Stimulated activated CD4-positive, alpha-beta T cell treated with anti-CD3 and anti-CD28 coated beads, TNF-alpha, amount 100 ng/mL, for 24 hours (primary cell): ENCODE measurements at places on chromosomes 6 and 20.
A peak's percentile ranks its signal among the peaks of the same experiment; 100 is the strongest.

DNA sequence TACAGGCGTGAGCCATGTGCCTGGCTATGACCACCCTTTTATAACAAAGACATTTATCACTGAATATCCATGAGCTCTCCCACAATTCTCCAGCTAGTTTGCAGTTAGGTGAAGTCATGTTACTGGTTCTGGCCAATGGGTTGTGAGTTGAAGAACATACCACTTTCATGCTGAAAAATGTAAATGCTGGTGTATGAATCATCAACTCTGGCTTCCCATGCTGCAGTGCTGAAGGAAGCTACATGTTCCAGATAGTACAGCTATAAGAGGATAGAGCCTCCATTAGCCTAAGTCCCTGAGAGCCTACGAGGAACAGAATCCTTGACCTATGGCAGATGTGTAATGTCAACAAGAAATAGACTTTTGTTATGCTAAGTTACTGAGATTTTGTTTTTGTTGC lies 180.4 kb downstream of the BTBD9 start:
- no peak for DNase-seq

DNA sequence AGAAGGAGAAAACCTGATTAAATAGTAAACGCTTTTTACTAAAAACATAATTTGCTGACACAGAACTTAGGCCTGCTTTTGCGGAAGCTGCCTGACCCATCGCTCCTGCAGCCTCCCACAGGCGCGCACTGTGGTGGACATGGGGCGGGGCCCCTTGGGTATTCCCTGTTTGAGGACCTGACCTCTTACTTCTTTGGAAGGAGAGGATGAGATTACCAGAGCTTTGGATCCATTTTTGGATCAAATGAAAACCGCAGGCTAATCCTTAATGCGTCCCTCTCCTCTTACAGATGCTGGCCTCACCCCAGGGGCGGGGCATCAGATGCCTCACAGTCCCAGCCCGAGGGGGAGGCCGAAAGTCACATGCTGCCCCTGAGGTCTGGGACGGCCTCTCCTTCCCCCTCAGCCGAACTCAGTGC lies 151.0 kb downstream of the SCML4 start:
- no peak for DNase-seq

DNA sequence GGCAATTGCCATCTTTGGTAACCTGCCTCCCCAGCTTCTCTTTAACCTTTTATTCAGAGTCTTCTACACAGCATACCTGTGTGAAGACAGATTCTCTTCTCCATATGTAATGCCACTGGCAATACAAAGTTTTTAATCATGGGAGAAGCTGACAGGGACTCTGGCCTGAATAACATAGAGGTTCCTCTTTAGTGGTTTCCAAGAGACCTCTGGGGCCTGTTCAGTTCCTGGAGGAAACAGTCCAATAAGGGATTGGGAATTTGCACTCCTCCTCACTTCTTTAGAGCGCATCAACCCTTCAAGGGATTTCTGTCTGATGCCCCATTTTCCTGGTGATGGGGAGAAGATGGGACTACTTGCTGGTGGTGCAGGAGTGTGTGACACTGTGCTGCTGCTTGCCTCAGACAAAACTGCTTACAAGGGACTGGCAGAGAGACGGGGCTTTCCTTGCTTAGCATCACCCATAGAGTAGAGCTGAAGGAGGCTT lies 1.4 kb downstream of the RIMS1 start:
- DNase-seq, result no peak

DNA sequence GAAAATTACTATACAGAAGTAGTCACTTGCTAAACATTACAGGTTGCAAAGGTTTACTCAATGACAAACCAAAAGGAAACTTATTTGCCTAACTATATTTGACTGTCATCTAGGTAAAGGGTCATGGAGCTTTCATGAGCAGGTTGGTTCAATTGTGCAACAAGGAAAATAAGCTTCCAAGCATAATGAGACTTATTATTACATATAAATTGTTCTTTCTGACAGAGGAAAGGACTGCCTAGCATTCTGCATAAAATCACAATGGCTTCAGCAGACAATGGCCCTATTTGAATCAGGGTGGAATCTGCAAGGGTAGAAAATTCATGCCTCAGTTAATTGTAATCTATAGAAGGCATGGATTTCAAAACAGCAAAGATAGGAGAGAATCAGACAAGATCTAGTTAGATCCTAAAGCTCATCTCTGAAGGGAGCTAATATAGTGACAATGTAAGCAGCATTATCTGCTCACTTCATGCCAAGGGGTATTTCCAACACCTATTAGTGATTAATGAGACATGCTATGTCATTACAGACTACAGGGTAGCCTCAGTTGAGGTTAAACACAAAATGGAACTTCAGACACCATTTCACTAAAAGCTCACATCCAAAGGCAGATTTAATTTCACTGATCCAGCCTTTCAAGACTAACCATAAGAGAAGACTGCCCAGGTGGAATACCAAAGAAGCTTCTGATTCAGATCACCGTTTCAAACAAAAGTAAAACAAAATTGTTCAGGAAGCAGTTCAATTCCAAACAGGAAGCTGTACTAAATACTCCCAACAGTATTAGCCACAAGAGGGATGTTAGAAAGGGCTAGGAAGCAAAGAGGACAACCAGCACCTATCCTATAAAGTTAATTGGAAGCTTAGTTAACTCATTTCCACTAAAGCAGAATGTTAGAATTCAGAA lies 8.5 kb downstream of the STAU1 start:
- DNase-seq, result no peak

DNA sequence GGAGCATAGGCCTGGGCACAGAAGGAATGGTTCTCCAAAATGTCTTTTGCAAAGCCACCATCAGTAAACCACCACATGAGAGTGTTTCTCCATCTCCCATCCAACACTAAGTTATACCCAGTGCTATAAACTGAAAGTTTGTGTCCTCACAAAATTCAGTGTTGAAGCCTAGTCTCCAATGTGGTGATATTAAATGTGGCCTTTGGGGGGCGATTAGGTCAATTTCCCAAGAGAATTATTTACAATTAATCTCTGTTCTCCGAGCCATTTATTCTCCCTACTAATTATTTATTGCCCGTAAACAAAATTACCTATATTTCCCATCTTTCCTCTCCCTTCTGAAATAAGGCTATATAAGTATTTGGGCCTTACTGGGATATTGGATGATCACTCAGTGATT lies 26.1 kb downstream of the OR2B2 start:
- DNase-seq, result no peak

DNA sequence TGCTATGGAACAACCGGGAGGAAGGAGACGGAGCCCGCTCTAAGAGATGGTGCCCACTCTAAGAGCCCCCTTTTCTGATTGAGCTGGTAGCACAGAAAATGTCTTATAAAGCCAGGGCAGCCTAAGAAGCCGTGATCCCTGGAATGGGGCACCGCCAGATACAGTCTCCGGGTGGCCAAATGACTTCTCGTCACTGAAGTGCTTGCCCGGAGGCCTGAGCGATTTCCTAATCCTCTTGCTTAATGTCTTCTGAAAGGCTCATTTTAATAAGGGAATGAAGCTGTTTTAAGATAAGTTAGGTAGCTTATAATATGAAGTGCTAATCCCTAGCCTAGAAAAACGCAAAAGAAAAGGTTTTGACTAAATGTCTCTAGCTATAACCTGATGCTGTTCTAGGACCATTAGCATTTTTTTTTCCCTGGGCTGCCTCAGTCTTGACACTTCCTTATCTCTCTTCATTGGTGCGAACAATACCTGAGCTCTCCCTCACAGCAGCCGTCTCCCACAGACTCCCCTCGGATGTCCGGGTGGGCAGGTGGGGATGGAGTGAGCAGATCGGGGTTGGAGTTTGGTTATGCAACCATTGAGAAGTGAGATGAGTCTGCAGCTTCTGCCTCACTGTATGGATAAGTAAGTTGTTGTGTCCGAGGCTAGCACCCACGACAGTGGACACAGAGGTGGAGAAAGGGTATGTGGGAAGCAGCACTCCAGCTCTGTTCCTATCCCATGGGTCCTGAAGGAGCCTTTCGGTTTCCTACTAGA lies 559.4 kb upstream of the AGPAT4 start:
- no peak for DNase-seq

DNA sequence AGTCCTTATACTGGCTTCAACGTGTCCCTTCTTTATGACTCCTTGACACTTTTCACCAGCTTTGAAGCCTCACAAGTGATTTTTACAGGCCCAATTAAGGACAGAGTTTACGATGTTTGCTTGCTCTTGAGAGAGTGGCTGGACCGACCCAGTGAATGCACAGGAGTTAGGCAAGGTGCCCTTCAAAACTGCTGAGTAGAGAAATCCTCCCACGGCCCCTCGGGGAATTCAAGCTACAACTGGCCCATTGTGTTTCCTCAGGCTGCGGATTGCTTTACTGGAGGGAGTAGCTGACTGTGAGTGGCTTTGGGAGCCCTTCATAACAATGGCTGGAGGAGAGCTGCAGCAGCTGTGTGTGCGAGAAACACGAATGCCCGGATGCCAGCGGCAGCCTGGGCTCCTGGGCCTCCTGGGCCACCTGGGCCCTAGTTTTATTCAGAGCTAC lies 50.0 kb downstream of the SGK1 start:
- no peak for DNase-seq

DNA sequence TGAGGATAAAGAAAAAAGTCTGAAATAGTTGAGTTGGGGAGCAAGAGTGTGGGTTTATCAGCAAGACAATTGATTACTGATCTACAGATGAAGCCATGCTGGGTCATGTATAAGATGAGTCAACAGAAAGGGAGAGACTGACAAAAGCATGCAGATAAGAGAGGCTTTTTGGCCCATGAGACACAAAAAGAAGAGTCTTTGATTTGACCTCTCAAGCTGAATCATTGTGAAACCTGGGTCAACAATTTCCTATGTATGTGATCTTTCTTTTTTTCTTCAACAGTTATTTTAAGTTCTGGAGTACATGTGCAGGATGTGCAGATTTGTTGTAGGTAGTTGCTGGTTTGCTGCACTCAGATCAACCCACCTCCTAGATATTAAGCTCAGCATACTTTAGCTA lies 15.9 kb downstream of the RIMS1 start:
- DNase-seq, result no peak

DNA sequence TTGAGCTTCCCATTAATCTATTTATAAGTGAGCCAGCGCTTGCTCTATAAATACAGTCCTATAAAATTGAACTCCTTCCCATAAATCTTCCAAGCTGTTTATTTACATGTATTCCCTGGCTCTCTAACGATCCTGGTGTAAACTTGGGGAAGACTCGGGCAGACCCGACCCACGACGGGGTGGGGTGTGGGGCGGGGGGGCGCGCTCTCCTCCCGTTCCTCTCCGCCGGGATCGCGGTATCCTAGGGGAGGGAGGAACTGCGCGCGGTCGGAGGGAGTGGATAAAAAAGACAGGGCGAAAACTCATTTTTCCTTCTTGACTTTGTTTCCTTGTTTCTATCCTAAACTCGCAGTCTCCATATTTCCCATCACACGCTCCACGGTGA lies 31.1 kb downstream of the TFAP2B start:
- no peak for DNase-seq

- DNase-seq, result peak; percentile 75
These were observed 11.5 kb downstream of the PMEPA1 start for GRCh38 chr20:57698116-57698866.

DNA sequence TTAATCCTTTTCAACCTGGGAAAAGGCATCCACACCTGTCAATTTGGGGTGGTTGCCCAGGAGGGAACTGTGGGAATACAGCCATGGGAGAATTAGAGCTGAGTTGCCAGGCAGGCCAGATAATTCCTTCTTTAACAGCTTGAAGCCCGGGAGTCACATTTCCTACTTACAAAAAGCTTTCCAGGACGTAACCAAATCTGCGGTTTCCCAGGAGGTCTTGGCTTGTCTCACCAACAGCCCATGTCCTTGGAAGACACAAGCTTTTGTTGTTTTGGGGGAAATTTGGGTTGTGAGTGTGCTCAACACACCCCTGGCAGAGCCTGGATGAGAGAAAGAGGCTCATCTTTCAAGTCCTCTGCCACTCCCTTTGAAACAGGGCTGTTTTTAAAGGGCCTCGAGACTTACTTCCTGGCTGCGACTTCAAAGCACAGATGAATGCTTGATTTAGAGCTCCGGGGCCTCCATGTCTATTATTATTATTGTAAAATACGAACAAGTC lies 465.9 kb upstream of the BTBD3 start:
- DNase-seq, result no peak

- DNase-seq, result no peak
These were observed 207.4 kb upstream of the LRFN2 start for GRCh38 chr6:40794586-40794985.

DNA sequence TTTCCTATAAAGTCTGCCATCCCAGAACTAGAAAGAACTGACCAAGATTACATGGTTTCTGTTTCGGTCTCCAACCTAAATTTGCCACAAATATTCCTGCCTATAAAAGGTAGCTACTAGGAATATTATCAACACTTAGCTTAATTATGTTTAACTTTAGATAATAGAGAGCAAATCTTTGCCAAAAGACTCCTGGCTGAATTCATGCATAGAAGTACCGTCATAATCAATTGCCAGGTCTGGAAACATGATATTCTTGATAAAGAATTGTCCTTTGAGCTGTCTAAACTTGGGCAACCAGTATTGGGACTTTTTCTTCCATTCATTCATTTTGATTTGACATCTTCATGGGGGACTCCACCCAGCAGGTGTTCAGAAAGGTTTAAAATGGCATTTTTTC lies 22.4 kb downstream of the CALHM6 start:
- no peak for DNase-seq

DNA sequence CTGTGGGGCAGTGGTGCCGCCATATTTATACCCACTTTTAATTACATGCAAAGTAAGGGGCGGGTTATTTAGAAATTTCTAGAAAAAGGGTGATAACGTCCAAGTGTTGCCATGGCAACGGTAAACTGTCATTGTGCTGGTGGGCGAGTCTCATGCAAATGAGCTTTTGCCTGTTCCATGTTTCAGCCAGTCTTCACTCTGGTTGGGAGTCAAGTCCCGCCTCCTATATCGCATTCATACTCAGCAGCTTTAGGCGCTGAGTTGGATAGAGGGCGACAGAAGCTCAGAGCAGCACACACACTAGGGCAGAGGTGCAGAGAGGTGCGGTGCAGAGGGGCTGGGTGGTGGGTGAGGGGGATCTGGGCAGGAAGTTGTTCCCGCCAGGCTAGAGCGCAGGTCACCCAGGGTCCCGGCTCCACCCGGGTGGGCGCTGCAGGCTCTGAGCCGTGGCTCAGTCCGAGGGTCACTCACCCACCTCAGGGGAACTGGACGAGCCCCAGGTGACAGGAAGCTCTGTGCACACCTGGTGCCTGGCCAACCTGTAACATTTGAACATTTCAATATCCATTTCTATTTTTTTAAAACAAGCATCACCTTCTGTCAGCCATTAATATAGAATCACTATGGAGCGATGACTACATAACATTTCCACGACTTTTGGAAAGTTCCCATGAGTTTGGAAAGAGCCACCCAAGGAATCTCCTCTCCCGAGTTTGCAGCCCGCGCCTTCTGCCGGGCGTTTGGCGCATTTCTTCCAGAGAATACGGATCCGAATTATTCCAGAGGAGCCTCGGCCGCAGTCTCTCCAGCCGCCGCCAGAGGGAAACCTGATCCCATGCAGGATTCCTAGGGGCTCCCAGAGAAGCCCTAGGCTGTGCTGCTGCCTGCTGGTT lies 89.1 kb upstream of the PHACTR3 start:
- no peak for DNase-seq

- peak; percentile 53 for DNase-seq
These were observed 535 bp downstream of the EXOC2 start for GRCh38 chr6:692356-692851.

- peak; percentile 45 for DNase-seq
These were observed at the start of gene POU3F2 for GRCh38 chr6:98834060-98835031. TSS of gene POU3F2 (plus strand) at chr6:98834574. CDS start at chr6:98834874, 300 bp downstream.

GRCh38 chr6:34638834-34639736 lies 57.5 kb downstream of the ILRUN start:
- no peak for DNase-seq
